ENCODE measurements at places on chromosomes 13 and 19.

- DNase-seq = no peak
Observed at GRCh38 chr19:35344511-35345031, 3.1 kb upstream of the FFAR1 start.

GRCh38 chr13:33571618-33572017 is 246.3 kb upstream of the RFC3 start:
- DNase-seq = no peak

DNA sequence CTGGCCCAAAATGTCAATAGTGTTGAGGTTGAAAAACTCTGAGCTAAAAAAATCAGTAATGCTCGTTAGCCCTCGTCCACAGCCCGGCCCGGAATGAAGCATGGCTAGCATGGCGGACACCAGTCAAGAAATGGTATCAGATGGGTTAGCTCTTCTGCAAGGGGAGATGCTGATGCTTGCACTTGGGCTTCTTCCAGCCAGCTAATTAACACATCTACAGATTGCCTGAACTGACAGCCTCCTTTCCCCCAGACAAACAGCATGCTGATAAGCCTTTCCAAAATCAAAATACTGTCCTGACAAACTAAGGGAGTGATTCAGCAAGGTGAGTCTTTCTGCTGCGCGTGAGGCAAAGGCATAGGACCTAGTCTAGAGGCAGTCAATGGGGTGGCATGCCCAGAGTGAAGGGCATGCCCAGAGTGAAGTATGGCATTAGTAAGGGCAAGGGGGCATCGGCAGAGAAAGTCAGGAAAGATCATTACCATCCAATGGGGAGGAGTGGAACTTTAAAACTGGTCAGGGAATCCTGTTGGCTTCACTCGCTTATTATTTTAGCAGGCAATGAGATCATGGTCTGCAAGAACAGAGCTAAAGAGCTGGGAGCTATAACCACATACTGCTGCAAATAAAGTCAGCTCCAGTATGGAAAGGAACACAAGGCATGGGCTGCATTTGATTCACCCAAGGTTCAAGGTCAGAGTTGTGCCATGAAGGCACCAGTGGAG is 30.2 kb upstream of the UBE2L5 start:
- no peak for DNase-seq

DNA sequence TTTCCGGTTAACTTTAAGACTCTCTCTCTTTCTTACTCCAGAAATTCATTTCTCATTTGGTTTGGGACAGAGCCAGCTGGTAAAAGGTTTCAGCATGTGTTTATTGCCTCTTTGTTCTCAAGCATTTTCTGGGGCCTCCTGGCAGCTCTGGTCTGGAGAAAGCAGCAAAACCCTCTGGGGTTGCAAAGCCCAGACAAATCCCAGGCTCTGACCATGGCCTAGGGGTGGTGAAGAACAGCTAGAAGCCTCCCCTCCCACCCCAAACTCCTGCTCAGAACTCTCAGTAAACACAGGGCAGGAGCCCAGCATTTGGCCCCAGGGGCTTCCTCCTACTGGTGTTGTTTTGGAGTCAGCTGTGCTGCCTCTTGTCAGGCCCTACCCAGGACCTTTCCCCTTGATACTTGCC is 124.2 kb upstream of the SERP2 start:
- peak; percentile 87 for DNase-seq

DNA sequence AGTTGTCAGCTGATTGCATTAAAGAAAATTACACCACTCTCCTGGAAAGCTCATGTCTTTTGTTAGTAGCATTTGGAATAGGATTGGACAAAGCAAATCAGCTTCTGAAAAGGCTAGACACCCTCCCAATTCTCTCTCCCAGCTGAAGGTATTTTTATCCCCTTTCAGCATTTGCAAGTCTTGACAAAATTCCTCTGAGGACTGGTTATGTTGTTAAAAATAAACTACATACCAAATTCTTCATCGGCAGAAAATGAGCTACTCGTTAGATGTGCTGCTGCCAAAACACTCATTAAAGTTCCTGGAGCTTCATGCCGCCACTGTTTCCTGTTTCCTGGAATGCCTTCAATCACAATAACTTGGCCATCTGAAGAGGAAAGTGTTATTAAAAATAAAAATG is 37.1 kb downstream of the UTP14C start:
- DNase-seq = no peak

- DNase-seq = no peak
Observed at GRCh38 chr13:41756198-41756880, 204.6 kb downstream of the VWA8 start.

DNA sequence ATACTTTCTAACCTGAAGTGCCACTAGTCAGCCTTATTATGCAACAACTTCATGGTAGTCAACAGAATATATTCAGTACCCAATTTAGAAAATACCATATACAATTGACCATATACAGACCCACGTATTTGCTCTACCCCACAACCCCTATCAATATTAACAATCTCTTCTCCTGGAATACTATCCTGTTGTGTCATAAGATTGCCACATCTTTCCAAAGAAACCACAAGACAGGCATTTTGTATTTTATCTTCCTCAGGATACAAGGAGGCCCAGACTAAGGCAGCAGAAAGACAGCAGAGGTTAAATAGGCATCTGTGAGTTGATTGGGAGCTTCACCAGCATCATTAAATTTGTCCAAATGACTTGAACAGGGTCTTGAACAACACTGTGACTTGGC is 4.5 kb downstream of the SPART start:
- DNase-seq = peak; percentile 45

GRCh38 chr13:30255696-30256095 is 51.7 kb downstream of the KATNAL1 start:
- DNase-seq = no peak

GRCh38 chr13:51452361-51453206 is at the start of gene INTS6:
Gene INTS6, minus strand, starts transcription at chr13:51453036. Its CDS starts 511 bp downstream, at chr13:51452525.
- DNase-seq = peak; percentile 100

DNA sequence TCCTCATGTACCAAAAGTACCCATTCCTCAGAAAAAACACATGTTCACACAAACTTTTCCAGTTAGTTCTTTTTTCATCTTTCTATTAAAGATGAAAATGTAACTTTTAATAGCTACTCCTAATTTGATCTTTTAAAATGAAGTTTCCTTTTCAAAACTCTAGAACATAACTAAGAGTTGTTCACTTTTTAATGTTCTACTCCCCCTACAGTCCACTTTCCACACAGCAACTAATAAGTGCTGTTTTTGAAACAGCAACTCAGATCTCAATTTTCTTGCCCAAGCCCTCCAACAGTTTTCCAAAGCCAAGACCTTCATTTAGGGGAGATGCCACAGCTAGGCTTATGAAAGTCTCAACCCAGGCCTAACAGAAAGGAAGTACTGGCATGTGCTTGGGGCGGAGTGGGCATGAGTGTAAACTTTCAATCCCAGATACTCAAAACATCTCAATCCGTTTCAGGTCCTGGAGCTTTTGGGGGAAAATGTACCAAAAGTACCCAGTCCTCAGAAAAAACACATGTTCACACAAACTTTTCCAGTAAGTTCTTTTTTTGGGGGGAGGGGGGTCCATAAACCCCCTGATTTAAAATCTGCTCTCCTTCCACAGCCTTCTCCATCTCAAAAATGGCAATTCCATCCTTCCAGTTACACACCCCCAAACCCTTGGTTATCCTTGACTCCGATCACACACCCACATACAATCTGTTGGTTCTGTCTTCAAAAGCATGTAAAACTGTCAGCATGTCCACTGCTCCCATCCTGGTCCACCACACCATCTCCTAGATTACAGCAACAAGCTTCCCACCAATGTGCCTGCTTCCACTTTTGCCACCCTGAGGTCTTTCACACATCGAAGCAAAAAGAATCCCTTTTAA is 2.0 kb downstream of the FBL start:
- DNase-seq = peak; percentile 75

DNA sequence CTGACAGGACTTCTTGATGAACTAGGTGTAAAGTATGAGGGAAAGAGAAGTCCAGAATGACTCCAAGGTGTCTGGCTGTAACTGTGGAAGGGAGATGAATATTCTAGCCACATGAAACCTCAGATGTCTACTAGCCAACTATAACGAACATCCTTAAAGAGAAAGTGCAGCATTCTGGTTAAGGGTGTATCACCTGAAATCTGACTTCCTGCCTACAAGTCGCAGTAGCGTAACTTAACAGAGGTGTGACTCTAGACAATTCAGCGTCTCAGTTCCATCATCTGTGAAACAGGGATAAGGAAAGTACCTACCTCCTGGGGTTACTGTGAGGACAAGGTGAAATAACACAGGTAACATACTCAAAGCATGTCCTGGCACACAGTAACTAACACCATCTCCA is 145.7 kb upstream of the FBXL3 start:
- no peak for DNase-seq

- peak; percentile 99 for DNase-seq
Observed at GRCh38 chr19:17334414-17335409, at the start of gene ANO8. Gene ANO8, minus strand, starts transcription at chr19:17334855. Its CDS starts 185 bp downstream, at chr19:17334670.

GRCh38 chr13:24074678-24075077 is 85.8 kb upstream of the SPATA13 start:
- no peak for DNase-seq

DNA sequence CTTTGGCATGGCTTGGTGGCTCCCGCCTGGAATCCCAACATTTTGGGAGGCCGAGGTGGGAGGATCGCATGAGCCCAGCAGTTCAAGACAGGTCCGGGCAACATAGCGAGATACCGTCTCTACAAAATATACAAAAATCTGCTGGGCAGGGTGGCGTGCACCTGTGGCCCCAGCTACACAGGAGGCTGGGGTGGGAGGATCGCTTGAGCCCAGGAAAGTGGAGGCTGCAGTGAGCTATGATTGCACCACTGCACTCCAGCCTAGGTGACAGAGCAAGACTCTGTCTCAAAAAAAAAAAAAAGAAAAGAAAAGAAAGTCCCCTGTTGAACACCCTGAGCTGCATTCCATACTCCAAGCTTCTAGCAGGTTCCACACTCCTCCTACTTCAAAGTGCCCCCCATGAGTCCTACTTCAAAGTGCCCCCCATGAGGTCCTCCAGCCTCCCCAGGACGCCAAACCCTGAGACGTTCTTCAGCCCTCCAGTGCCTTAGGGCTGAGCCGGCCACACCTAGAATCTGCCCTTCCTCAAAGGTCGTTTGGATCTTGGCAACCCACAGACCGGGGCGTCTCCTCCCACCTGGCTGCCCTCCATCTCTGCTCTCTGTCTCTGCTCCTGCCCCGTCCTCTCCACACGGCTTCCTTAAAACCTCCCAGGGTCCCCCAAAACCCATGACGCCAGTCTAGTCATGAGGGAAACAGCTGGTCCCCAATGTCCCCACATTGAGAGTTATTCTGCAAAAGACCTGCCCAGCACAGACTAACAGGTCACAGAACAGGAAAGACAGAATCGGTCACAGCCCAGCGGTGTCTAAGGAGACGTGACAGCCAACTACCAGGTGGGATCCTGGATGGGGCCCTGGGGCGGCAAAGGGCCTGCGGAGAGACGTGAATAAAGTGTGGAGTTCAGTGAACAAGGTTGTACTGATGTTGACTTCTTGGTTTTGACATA is 4.8 kb downstream of the TJP3 start:
- no peak for DNase-seq

GRCh38 chr19:4445963-4446703 is 11.5 kb downstream of the UBXN6 start:
- no peak for DNase-seq

- DNase-seq = peak; percentile 73
Observed at GRCh38 chr13:23899555-23899954, 2.3 kb upstream of the C1QTNF9B start.

DNA sequence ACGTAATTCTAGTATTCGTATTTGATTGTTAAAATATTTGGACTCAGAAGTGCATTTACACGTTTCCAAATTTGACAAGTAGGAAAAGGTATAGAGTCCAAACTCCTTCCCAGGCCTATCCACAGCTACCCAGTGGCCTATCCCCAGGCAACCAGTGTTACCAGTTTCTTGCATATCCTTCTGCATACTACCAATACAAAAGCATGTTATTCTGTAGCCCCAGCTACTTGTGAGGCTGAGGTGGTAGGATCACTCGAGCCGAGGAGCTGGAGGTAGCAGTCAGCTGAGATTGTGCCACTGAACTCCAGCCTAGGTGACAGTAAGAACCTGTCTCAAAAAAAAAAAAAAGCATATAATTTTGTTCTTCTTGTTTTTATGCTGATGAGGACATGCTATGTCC is 67.1 kb downstream of the LRCH1 start:
- DNase-seq = no peak

DNA sequence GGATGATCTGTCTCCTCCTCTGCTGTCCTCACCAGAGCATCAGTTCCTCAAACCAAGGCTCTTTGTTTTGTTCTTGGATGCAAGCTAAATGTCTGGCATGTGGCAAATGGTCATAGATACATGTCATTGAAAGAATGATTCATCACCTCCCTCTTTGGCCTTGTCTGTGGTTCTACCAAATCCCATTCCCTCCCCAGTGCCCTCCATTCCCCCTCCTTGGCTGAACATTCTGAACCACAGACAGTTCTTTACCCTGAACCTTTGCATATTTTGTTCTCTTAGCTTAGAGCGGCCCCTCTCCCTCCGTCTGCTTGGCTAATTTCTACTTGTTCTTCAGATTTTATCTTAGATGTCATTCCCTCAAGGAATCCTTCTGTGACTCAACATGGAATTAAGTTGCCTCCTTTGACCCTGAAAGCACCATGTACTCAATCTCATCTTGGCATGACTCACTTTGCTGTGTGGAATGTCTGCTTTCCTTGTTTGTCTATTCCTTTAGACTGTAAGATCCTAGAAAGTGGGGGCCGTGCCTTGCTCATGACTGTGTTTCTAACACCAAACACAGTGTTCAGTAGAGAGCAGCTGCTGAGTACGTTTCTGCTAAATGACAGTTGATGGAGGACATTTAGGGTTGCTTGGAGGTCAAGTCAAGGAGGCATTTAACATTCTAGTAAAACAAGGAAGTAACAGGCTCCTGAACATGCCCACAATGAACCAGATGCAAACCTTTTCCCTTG is 8.1 kb downstream of the ALOX5AP start:
- peak; percentile 98 for DNase-seq

DNA sequence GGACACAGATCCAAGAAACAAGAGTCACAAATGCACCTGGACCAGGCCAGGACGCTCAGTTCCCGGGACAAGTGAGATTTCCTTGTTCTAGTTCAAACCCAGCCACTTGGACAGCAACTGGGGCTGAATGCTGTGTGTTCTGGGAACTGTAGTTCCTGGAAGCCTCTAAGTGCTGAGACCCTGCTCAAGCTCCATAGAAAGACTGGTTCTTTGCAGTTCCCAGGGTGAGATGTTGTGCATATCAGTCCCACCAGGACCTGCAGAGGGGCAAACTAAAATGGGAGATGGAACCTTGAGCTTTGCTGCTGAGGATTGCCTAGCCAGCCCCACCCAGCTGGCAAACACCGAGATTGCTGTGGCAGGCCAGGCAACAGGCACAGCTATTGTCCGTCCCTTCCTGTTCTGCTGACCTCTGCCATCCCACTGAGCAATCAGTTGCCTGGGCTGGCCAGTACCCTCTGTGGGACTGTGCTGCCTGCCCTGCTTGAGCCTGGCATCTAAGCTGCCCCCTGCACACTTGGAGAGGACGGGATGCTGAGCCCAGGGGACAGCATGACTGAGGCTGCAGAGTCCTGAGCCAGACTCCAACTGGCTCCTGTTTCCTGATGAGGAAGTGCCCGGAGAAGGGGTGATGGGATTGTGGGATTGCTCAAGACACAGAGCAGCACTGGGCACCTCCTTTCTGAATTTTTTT is 1.4 kb upstream of the GIPC1 start:
- no peak for DNase-seq
